NCI-H226 (cell line): ENCODE measurements at places on chromosomes 1 and 21.

- DNase-seq = no peak
These were observed 8.8 kb upstream of the LMX1A start for GRCh38 chr1:165365341-165365740.

- no peak for DNase-seq
These were observed 27.0 kb downstream of the ALPL start for GRCh38 chr1:21536218-21536617.

- no peak for DNase-seq
These were observed 79.4 kb upstream of the RRP15 start for GRCh38 chr1:218205721-218206120.

DNA sequence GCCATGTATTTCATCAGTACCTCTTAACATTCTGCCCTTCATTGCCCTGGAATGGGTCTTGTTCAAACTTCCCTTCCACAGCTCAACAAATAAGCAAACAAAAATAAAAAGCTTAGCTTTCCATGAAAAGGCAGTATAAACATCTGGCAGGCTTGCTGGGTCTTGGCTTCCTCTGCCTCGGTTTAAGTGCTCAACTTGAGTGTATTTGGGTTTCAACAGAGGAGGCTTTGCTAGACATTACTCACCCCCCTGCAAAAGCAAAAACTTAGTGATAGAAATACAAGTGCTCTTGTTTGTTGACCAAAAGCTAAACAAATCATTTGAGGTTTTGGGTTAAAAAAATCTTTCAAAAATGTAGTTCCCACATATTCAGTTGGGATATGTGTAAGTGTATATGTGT, 518.5 kb downstream of the PLPP3 start:
- no peak for DNase-seq

DNA sequence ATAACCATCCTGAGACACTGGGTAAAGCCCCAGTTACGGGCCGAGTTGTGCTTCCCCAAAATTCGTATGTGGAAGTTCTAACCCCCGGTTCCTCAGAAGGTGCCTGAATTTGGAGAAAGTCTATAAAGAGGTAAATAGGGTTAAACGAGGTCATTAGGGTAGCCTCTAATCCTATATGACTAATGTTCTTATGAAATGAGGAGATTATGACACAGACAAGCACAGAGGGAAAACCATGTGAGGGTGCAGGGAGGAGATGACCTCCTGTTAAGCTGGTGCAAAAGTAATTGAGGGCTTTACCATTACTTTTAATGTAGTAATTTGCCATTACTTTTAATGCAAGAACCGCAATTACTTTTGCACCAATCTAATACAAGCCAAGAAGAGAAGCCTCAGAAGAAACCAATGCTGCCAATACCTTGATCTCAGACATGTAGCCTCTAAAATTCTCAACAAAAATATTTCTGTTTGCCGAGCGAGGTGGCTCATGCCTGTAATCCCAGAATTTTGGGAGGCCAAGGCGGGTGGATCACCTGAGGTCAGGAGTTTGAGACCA, 260.8 kb downstream of the GPATCH2 start:
- DNase-seq = no peak

DNA sequence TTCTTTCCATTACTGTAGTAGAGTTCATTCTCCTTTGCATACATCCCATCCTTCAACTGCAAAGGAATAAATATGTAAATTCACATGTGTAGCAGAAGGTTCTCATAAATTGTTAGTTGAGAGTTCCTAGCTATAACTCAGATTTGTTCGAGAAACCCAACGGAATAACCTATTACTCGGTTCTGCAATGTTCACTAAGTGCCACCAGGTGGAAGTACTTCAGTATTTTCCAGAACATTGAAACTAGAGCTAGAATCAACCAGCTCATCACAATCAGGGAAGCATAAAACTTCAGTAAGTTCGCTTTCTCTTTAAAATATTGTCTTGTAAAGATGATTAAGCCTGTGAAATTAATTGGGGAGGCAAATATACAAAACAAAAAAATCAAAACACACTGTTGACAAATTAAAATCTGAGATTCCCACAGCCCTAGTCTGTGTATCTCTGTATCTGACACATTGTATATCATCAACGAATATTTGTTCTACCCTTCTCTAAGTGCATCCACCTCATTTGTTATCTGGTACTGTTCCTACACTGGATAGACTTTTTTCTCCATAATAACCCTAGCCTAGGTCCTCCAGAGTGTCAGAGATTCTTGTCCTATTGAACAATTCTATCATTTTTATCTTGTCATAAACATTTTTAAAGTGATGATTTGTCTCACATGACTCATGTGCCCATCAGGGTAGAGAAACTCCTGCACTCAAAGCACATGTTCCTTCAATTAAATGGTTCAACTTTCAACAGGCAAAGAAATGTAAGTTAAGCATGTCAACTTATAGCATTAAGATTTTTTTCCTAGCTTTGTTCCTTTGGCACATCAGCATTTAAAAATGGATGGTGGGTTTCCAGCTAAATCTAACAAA, 31.9 kb downstream of the MROH9 start:
- DNase-seq = peak; percentile 12

DNA sequence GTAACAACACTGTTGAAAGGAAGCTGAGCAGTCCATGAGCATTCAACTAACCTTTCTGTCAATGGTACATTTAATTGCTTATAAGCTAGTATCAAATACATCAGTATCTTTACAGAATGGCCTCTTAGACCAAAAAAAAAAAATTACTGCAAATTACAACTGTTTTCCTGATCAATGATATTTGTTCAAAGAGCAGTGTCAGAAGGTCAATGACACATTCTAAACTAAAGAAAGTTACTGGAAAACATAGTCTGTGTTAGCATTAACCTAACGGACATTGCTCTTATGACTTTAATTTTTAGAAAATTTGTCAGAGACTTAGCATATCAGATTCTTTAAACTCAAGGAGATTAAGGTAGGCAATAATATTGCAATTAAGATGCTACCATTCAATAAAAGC, 162.5 kb downstream of the KCNT2 start:
- no peak for DNase-seq

GRCh38 chr1:95375174-95375573, 141.2 kb downstream of the RWDD3 start:
- DNase-seq = no peak

DNA sequence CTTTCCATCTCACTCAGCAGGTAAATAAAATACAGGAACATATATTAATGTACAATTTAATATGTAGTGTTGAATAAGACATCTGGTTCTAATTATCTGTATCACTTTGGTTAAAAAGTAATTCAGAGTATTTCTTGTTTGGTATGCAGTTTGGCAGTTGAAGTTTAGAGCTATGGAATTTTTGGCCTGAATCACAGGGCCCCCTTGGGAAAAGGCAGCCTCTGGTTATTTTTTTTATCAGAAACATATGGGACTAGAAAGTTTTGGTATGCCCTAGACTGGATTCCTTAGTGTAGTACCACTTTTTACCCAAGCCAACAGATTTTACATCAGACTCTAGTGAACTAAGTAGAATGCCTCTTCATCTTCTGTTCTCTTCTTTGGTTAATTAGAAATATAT, 26.4 kb downstream of the CNST start:
- DNase-seq = no peak

GRCh38 chr1:117467336-117467735, 100.1 kb downstream of the MAN1A2 start:
- DNase-seq = no peak

DNA sequence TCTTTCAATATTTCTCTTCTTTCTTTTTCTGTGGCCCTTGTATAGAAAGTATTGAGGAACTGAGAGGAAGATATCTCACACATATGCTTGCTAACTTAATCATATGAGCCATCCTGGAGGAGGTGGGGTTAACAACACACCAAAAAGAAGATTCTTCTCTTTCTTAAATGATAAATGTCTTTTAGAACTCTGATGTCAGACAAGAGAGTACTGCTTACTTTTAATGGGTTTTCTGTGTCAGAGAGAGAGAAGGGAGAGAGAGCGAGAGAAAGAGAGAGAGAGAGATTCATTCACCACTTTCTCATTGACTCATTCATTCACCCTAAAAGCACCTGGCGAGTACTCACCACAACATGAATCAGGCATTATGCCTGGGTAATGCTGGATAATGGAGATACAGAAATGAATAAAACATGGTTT, 250.3 kb upstream of the SGIP1 start:
- peak; percentile 38 for DNase-seq

- DNase-seq = no peak
These were observed 145.2 kb upstream of the SNX7 start for GRCh38 chr1:98516306-98516705.

GRCh38 chr1:98057236-98057910, 136.5 kb upstream of the DPYD start:
- no peak for DNase-seq
